ENCODE measurements at places on chromosomes 11 and 22.
A peak's percentile ranks its signal among the peaks of the same experiment; 100 is the strongest.

- no peak for DNase-seq
These were observed 59.8 kb upstream of the CD82 start for GRCh38 chr11:44505581-44506054.

- no peak for DNase-seq
These were observed 20.7 kb downstream of the SUN2 start for GRCh38 chr22:38735126-38735464.

DNA sequence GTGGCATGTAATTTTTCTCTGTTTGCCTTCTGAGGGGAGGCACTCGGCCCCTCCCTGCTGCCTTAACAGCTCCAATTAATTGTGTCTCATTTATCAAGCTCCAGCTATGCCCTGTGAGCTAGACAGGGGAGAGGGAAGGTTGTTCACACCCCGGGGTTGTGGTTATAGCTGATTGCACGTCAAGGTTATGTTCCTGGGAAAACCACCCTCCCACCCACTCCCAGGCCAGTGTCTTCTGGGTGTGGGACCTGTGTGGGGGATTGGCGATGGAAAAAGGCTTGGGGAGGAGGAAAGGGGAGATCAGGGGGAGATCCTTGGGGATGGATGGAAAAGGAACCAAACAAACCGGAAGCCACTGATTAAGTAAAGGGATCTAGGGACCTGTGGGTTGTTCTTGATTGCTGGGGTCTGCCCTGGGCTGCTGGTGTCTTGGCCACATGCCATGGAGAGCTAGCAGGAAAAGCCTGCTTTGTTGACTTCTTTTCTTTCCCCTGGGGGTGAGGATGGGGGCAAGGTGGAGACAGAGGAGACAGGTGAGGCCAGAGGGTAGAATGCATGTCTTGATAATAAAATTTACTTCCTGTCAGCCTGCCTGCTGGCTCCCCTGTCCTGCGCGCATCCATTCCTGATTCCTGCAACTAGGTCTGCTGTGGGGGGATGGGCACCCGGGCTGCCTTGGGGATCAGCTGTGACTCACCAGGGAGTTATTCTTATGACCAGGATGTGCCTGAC is 13.5 kb upstream of the SORL1-AS1 start:
- no peak for DNase-seq

GRCh38 chr11:8092587-8093424 is 11.8 kb downstream of the TUB start:
- DNase-seq, result peak; percentile 49

DNA sequence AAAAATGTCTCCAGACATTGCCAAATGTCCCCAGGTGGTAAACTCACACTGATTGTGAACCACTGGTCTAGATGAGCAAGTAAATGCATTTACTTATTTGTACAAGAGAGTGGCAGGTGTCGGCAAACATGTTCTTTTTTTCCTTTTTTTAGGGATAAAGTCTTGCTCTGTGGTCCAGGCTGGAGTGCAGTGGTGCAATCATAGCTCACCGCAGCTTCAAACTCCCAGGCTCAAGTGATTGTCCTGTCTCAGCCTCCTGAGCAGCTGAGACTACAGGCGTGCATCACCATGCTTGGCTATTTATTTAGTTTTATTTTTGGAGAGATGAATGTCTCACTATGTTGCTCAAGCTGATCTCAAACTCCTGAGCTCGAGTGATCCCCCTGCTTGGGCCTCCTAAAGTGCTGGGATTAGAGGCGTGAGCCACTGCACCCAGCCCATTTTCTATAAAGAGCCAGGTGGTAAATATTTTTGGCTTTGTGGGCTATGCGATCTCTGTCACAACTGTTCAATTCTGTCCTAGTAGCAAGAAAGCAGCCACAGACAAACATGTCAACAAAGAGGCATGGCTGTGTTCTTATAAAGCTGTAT is 1.4 kb downstream of the VPREB1 start:
- DNase-seq, result no peak

DNA sequence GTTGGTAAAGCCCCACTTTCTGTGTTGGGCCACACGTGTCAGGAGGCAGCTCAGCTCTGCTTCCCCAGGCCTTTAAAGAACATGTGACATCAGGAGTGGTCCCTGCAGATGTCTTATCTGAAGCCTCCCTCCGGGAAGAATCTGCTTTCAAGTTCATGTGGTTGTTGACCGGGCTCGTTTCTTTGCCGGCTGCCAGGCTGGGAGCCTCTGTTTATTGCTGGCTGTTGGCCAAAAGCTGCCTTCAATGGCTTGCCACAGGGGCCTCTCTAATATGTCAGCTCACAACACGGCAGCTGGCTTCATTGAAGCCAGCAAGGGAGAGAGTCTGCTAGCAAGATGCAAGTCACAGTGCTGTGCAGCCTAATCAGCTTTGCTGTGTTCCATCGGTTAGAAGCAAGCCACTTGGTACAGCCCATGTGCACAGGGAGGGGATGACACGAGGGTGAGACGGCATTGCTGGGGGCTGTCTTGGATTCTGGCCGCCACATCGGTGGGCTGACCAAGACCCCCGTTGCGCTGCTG is 14.6 kb downstream of the MRGPRF start:
- no peak for DNase-seq

DNA sequence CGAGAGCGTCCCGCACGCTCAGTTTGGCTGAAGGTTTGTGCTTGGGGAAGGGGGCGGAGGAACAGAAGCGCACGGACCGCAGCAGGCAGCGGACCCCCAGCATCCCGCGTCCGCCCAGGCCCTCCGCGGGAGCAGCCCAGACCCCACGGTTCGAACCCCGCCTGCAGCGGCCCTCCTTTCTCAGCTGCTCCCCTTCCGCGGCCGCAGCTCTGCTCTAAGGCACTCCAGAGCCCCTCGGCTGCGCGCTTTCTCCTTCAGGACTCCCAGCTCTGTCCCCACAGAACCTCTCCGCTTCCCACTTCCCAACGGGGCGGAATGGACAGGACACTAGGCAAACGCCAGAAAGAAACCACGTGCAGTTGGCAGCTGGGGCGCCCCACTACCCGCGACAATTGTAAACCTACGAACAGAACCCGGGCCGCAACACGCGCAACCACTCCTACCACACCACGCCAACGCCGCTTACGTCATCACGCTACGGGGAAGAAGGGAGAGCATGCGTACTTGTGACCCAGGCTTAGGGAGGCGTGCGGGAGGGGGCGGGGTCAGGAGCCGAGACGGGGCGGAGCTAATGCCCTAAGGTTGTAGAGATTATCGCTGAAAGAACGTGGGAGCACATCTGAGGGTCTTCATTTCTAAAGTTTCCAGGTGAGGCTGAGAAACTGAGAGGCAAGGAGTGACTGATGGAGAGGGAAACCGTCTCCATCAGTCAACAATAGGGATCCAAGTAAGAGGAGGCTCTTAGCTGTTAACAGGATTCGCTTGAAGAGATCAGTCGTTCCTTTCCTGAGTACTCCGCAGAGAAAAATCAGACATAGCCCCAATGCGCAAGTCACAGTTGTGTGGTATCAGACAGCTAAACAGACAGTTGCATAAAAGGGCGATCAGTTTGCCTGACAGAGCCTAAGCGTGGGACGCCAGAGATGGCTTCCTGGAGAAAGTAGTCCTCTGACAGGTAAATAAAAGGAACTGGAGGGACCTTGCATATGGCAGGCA is at the start of gene NARS2:
TSS of gene NARS2 (minus strand) at position 479 of the 996 bp plus-strand sequence. CDS start at position 103, 376 bp downstream.
- DNase-seq, result peak; percentile 99

GRCh38 chr22:32764330-32765131 is 37.0 kb upstream of the TIMP3 start:
- DNase-seq, result no peak

DNA sequence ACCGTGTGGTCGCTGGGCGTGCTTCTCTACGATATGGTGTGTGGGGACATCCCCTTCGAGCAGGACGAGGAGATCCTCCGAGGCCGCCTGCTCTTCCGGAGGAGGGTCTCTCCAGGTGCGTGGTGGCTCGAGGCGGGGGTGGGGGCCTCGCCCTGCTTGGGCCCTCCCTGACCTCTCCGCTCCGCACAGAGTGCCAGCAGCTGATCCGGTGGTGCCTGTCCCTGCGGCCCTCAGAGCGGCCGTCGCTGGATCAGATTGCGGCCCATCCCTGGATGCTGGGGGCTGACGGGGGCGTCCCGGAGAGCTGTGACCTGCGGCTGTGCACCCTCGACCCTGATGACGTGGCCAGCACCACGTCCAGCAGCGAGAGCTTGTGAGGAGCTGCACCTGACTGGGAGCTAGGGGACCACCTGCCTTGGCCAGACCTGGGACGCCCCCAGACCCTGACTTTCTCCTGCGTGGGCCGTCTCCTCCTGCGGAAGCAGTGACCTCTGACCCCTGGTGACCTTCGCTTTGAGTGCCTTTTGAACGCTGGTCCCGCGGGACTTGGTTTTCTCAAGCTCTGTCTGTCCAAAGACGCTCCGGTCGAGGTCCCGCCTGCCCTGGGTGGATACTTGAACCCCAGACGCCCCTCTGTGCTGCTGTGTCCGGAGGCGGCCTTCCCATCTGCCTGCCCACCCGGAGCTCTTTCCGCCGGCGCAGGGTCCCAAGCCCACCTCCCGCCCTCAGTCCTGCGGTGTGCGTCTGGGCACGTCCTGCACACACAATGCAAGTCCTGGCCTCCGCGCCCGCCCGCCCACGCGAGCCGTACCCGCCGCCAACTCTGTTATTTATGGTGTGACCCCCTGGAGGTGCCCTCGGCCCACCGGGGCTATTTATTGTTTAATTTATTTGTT is 2.4 kb downstream of the PIM3 start:
- no peak for DNase-seq

- DNase-seq, result no peak
These were observed 186.1 kb downstream of the SHANK2 start for GRCh38 chr11:71066311-71066710.

DNA sequence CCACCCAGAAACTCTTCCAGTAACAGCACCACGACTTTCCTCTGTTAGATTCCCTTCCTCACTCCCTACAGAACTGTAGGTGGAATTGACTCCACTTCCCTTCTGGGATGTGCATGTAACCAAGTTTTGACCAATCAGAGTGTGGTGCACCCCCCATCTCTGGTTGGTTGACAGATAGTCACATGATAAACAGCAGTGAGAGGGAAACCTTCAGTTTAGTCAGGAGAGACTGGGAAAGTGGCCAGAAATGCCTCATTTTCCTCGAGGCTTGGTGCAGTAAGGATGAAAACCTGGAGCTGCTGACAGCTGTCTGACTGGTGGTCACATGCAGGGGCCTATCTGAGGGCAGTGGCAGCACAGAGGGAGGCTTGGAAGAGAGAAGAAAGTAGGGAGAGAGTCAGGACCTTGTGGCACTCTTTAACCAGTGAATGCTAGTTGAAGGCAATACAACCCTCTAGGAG is 67.3 kb upstream of the GRK3 start:
- no peak for DNase-seq

DNA sequence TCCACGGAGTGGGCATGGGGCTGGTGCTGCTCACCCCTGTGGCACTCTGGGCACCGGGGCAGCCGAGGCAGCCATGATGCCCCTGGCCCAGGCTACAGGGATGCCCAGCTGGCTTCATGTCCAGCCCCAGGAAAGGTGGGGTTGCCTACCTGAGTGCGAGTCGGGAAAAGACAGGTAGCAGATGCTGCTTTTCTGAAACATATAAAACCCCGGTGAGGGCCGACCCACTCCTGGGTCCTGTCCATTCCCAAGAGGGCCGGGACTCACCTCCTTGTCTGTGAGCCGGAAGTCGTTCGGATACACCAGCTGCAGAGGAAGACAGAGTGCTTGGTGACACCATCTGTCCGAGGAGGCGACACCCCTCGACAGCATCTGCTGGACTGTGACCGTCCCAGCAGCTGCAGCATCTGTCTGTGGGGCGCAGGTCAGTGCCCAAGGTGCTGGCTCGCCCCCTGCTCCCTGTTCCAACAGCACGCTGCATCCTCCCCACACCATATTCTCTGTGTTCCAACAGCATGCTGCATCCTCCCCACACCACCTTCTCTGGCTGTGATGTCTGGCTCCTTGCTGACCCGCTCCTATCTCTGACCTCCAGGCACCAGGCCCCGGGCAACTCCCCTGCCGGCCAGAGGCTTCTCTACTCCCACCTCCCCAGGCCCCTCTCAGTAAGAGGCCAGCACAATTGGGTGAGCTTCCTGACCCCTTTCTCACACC is 8.0 kb downstream of the DENND6B start:
- DNase-seq, result no peak

DNA sequence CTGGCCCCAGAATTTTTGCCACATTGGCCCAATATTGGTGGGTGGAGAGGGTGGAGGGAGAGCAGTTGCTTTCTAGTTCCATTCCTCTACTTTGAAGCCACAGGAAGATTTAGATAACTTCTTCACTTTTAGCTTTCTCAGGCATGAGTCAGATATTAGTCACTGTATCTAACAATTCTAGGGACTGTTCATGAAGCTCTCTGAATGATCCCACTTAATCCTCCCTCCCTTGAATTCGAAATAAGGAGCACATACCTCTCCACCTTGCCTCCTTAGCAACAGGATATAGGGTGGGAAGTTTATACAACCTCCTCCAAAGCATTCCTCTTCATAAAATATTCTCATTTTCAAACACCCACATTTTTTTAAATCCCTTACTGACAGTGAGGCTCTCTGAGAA is 13.5 kb downstream of the FSHB start:
- no peak for DNase-seq

DNA sequence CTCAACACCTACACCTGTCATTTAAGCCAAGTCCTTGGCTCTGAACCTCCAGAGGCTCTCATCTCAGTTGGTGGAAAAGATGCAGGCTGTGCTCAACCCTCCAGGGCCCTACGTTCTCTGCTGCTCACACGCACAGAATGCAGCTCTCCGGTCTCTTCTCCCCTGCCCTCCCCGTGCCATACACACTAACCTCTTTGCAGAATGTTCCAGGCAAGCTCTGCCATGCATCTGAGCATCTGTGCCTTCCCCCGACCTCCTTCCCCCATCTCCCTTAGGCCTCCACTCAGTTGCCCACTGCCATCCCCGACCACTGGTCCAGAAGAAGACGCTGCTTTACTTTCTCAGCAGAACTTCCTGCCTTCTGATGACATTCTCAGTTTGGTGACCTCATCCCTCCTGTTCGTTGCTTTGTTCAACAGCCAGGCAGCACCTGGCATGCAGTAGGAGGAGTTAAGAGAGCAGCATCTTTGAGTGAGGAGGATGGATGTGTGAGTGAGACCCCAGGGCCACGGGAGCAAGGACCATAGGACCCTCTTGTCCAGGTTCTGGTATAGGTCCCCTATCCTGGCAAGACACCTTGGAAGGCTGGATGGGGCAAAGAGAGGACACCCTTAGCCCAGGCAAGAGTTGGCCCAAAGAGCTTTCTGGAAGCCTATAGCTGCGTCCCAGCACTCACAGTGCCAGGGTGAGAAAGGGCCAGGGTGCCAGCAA is 598.0 kb downstream of the BRD1 start:
- no peak for DNase-seq

DNA sequence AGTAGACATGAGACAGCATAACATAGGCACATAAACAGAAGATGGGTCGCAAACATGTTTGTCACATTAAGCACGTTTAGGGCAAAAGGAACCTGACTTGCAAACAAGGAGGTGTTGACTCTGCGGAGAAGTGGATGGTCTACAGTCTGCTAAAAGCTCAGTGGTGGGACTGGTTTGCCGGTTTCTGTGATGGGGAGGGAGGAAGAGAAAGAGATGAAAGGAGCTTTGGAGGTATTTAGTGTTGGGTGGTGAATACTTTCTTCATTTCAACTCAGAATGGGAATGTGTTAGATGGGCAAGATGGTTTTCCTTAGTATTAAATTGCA is 191.4 kb upstream of the SORL1-AS1 start:
- DNase-seq, result no peak

- DNase-seq, result no peak
These were observed 19.6 kb upstream of the C11orf96 start for GRCh38 chr11:43922744-43923405.
